Stimulated activated CD4-positive, alpha-beta T cell treated with anti-CD3 and anti-CD28 coated beads, Interleukin-4, amount 100 ng/mL, for 4 hours (primary cell): ENCODE measurements at places on chromosomes 6 and 20.

DNA sequence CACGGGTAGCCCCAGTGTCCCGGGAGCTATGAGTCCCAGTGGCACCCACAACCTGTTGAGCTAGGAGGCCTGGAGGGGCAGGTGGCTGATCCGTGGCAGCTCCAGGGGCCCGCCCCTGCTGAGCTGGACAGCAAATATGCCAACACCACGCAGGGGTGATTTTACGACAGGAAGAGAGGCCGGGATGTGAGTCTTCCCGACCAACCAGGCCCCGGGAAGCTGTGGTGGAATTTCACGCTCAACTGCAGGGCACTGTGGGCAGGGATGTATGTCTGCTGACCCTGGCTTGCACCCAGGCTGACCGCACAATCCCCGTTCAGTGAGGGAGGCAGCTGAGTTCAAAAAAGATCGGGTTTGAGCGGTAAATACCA, 183.9 kb downstream of the ERMARD start:
- DNase-seq, result no peak

DNA sequence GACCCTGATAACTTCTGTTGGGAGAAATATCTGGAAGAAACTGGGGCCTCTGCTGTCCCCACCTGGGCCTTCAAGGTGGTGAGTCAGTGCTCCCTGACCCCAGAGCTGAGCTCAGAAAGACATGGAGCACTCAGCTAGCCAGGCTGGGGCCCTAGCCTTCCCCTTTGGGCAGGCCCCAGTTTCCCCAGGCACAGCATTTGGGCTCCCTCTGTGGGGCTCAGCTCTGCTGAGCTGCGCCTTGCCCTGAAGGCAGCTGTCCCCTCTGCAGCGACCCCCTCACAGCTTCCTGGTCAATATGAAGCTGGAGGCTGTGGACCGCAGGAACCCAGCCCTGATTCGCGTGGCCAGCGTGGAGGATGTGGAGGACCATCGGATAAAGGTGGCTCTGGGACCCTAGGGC, 24.8 kb upstream of the SGK2 start:
- no peak for DNase-seq

- DNase-seq, result no peak
These were observed 24.9 kb upstream of the SULF2 start for GRCh38 chr20:47810116-47810677.

DNA sequence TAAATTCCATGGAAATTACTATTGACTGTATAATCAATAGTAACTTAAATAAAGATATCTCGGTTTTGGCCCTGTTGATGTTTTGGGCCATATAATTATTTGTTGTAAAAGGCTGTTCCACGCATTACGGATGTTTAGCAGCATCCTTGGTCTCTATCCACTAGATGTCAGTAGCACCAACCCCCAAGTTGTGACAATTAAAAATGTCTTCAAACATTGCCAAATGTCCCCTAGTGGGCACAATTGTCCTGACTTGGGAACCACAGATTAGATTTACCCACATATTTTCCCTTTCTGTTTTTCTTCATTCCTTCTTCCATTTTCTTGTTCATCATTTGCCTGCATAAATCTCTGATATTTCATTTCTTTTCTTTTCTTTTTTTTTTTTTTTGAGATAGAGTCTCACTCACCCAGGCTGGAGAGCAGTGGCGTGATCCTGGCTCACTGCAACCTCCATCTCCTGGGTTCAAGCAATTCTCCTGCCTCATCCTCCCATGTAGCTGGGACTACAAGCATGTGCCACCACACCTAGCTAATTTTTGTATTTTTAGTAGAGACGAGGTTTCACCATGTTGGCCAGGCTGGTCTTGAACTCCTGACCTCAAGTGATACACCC, 13.6 kb upstream of the WFDC8 start:
- no peak for DNase-seq

GRCh38 chr20:44187772-44188709, 1.1 kb upstream of the JPH2 start:
- DNase-seq, result no peak

DNA sequence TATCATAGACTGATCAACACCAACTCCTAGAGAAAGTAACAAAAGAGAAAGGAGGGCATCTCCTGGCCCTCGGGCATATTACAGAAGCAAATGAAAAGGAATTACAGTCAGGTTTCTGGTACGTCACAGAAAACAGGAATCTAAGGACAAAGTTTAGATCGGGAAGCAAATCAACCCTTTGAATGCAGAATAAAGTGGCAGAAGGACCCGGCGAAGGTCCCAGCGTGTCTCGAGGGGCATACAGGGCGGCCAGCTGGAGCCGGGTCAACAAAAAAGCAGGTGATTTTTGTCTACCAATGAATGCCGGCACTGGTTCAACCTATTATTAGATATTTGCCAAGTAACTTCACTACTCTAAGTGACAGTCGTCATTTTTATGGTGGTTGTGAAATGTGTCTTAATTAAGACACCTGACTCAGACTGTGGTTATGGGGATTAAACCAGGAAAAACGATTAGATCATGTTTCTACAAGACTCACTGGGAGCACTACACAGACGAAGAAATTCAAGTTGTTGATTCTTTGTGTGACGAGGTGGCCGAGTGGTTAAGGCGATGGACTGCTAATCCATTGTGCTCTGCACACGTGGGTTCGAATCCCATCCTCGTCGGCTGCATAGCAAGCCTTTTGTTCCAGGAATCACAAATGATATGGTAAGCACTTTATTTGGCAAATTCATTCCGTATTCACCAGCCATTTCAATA, 12.4 kb upstream of the ZSCAN9 start:
- no peak for DNase-seq

DNA sequence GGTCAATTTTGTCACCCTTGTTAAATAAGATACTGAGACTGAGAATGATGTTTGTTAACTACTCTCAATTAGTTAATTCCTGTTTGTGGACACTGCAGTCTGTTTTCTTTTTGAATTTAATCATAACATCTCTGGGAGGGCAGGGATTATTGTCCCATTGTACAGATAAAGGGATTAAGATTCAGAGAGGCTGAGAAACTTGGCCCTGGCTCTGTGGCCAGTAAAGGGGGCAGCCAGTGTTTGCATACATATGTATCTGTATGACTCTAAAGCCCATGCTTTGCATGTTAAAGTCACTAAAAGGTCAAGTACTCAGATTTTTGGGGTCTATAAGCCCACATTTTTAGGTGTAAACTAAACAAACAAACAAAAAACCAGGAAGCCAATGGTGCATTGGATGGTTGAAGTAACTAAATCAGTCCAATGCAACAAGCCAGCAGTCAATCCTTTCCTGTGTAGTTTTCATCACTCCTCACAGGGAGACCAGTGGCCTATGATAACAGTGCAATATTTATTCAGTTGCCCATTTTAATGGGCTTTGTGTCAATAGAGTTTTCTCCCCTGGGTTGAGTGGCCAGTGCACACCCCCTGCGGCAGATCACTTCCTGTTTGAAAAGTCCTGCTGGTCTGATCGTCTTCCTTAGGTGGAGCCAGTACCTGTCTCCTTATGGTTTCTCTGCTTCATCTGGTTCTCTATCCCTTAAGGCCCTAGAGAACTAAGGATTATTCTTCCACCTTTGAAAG, 106.7 kb downstream of the SLX4IP start:
- DNase-seq, result no peak

- no peak for DNase-seq
These were observed 190.4 kb upstream of the JAG1 start for GRCh38 chr20:10864076-10864672.

DNA sequence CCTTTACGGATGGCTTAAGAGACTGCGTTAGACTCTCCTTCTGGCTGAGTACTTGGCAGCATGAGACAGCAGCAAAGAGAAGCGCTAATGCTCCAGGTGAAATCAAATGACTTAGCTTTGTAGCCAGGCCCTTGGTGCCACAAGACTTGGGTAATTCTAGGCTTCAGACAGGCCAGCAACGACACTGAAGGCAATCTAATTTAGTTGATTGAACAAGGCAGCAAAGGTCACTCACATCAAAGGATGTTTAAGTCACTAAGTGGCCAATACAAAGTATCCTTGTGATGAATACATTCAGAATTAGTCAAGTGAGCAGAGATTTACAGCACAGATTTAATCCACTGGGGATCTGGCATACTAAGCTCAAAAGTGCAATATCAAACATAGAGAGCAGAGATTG, 113.2 kb downstream of the FAM83B start:
- no peak for DNase-seq

DNA sequence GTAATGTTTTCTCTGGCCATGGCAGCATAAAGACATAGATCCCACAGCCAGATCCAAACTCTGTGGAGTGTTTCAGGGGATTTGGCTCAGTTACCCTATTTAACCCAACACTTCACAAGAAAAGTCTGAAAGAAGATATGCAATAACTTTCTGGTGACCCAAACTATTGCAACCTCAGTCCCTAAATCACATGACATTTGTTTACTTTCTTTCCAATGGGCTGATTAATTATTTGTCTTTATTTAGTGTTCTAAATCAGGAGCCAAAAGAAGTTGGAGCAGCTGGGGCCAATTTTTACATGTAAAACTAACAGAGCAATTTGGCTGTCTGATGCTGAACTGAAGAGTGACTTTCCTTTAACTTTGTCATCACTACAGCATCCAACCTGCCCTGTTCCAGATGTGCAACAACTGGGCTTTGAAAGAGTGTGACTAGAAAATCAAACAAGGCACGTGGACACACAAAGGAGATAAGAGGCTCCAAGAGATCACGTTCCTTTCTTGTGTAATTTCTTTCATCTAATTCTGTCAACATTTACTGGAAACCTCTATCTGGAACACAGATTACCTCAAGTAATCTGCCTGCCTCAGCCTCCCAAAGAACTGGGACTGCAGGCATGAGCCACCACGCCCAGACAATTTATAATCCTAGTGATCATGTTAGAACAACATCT, 90.8 kb downstream of the TRMT11 start:
- DNase-seq, result no peak

DNA sequence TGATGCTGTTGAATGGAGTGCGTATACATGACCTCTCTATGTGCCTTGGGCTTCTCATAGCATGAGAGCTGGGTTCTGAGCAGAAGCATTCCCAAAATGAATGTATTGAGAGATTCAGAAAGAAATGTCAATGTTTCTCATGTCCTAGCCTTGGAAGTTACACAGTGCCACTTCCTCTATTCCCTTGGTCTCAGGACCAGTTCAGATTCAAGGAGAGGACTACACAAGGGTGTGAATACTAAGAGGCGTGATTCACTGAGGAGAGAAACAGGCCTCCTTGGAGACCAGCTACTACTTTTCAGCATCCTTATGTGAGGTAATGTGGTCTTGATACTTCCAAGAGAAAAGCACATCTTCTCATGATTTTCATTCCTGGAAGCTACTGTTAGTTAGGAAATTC, 10.4 kb downstream of the PPARD start:
- no peak for DNase-seq

DNA sequence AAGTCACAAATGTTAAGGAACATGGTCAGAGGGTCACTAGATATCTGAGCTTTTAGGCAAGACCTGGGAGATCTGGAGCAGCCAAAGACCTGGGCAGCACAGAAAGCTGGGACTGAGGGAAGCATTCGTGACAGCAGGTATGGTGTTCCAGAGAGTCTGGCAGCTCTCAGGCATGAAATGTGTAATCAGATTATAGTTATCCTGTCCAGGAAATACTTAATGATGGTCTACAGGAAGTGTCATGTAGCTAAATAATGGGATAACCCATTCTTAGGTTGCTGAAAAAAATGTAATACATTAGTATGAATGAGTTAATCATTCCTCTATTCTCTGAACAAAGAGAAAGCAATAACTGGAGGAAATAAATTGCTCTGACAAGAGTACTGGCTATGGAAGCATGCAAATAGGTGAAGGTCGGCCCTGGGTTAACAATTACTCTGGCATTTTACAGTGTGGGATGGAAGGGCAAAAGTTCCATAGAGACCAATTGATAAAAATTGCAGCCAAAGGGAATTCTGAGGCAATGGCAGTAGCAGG, 740.5 kb downstream of the CBLN4 start:
- no peak for DNase-seq

DNA sequence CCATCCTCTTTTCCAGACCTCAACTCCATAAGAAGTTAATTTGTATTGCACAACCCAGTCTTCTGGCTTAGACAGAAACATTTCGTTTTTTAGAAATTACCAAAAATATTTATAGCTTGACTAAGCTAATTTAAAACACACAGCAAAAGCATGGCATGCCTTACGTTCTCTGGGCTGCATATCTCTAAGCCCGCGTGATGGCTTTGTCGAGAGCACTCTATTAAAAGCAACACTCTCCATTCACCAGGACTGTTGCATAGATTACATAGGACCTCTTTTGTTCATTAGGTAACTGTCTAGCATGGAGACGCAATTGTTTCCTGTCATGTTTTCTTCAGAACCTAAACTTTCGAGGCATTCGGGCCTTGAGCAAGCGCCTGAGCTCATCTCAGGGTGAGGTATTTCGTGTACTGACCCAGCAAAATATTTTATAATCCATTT, 104.5 kb downstream of the IBTK start:
- DNase-seq, result no peak

GRCh38 chr20:46545077-46545826, 5.2 kb downstream of the OCSTAMP start:
- DNase-seq, result no peak

GRCh38 chr6:31971993-31972708, at the start of gene DXO:
Gene DXO, minus strand, starts transcription at chr6:31972138. Its CDS starts 463 bp downstream, at chr6:31971675.
- DNase-seq, result peak; percentile 99

- DNase-seq, result no peak
These were observed 82.3 kb upstream of the CLDN20 start for GRCh38 chr6:155181498-155181897.

- no peak for DNase-seq
These were observed 4.1 kb upstream of the CCR6 start for GRCh38 chr6:167118839-167119238.

GRCh38 chr20:38629979-38630378, 28.4 kb downstream of the ARHGAP40 start:
- DNase-seq, result no peak

GRCh38 chr6:13484138-13484708, 3.2 kb downstream of the GFOD1 start:
- DNase-seq, result no peak

DNA sequence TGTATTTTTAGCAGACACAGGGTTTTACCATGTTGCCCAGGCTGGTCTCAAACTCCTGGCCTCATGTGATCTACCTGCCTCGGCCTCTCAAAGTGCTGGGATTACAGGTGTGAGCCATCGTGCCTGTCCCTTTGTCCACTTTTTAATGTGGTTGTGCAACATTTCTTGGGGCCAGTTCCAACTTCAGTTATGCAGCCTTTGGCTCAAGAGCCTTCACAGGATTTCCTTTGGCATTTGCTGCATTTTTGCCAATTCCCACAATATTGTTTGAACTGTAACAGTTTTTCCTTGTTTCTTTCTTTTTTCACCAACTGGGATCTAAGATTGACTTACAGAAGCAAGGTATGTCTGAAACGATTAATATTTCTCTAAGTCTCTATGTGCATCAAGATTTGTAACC, 63.6 kb downstream of the EDN1 start:
- DNase-seq, result no peak

- peak; percentile 66 for DNase-seq
These were observed at the start of gene BICRAL for GRCh38 chr6:42781796-42782688. Gene BICRAL, plus strand, starts transcription at chr6:42782052. Its CDS starts 39,971 bp downstream, at chr6:42822023.

DNA sequence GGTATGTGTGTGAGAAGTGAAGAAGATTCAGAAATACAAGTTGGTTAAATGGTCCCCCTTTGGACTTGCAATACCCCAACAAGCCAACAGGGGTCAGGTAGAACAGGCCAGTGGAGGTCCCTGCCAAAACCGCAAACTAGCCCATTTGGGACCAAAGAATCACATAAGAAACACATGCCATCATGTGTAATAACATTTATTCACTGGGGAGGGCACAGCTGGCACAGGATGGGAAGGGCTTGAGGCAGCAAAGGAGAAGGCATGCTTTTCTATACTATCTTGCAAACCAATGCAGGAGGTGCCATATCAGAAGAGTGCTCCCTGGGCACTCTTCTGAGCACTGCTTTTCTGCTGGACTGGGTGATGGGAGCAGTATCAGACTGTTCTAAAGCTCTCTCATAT, 116.1 kb upstream of the TRAF3IP2 start:
- peak; percentile 30 for DNase-seq

GRCh38 chr6:93701526-93701925, 282.2 kb upstream of the EPHA7 start:
- no peak for DNase-seq
